IPS-NIHi11 (cell line): ENCODE measurements at places on chromosomes 2 and 18.
A peak's percentile ranks its signal among the peaks of the same experiment; 100 is the strongest.

DNA sequence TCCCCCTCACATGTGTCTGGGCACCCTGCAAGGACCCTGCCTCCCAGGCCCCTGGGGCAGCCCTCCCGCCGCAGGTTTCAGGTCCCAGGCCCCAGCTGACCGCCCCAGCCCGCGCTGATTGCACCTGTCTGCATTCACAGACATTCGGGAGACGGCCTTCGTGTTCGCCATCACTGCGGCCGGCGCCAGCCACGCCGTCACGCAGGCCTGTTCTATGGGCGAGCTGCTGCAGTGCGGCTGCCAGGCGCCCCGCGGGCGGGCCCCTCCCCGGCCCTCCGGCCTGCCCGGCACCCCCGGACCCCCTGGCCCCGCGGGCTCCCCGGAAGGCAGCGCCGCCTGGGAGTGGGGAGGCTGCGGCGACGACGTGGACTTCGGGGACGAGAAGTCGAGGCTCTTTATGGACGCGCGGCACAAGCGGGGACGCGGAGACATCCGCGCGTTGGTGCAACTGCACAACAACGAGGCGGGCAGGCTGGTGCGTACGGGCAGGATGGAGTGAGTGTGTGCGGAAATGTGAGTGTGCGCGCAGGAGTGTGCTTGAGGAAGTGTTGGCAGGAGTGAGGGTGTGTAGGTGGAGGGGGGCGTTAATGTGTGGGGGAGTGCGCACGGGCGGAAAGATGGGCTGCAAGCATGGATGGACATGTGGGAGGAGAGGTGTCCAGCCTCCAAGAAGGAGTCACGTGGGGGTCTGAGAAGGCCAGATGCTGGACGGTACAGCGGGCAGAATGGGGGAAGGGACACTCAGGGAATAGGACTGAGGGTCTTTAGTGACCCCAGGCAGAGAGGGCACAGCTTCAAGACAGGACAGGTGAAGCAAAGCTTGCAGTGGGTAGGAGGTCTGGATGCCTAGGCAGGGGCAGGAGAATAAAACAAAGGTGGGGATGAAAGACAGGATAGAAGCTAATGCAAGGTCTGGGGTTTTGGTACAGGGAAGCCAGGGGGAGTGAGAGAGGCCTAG lies 9.0 kb upstream of the WNT10A start:
- no peak for DNase-seq

DNA sequence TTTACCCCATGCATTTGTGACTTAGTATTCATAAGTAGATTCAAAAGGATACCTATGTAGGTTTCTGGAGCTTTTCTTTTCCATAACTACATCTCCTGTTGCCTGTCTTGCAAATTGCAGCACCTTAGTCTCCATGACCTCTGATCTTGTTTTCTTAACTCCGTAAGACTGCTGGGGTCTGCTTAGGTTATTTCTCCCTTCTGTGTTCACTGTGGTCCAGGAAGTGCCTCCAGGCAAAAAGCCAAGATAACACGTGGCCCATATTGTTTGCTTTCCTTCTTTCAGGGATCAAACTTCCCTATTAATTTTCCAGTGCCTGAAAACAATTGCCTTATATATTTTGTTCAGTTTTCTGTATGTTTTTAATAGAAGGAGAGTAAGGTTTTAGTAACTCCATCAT lies 86.4 kb downstream of the GCA start:
- DNase-seq = no peak

- peak; percentile 37 for DNase-seq
Measured at GRCh38 chr2:59584958-59585357, 968.5 kb downstream of the BCL11A start.

DNA sequence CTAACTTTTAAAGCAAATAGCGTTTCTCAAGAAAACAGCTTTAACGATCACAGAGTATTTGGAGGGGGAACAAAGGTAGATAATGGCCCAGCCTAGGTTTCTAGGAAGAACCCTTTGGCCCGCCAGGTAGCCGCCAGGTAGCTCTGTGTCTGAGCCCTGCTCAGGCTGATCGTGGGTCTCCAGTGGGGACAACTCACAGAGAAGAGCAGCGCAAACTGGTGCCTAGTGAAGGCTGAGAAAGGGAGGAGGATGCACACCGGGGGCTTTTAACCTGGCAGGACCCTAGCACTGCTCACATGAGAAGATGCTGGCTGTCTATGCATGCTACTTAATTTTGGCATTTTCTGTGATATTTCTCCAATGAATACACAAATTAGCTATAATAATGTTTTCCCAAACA lies 5.8 kb downstream of the NGEF start:
- no peak for DNase-seq

GRCh38 chr2:37365669-37366068 lies 21.2 kb downstream of the QPCT start:
- DNase-seq = no peak

DNA sequence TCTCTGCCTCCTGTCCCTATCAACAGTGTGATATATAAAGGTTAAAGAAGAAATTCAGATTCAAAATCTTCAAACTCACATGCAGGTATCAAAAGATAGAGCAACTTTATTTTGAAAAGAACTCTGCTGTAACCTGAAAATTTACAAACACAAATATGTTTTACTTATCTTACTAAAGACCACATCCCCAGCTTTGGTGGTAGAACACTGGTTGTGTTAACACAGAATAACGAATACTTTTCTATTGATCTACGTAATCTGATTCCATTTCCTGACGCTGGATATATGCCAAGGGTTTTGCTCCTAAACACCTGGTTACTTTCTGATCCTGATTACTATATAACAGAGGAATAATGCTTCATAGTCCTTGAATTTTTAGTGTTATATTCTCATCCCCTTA lies 23.1 kb upstream of the SLC39A10 start:
- DNase-seq = no peak

GRCh38 chr2:85743304-85743978 lies 10.3 kb upstream of the ATOH8 start:
- no peak for DNase-seq

- DNase-seq = no peak
Measured at GRCh38 chr18:68342039-68342659, 372.8 kb downstream of the TMX3 start.

DNA sequence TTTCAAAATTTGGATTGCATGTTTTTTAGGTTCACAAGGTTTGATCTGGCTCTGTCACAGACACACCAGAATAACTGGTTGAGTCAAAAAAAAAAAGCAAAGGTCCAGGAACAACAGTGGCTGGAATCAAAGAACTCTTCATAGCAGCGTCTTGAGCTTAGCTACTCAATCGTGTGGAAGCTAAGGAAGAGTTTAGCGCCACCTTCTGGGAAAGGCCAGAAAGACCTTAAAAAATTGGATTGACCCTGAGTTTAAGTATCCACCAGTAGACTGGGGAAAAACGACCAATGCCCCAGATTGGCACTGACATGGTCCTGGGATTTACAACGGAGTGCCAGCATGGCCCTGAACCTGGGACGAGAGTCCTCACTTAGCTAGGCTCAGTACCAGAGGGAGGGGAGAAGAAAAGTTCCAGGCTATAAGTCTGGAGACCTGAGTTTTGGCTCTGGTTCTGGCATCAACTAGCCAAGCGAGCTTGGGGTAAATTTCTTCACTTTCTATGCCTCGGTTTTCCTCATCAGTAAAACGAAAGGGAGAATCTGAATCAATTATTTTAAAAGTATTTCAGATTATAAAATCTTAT lies 71.1 kb upstream of the TFCP2L1 start:
- peak; percentile 78 for DNase-seq

DNA sequence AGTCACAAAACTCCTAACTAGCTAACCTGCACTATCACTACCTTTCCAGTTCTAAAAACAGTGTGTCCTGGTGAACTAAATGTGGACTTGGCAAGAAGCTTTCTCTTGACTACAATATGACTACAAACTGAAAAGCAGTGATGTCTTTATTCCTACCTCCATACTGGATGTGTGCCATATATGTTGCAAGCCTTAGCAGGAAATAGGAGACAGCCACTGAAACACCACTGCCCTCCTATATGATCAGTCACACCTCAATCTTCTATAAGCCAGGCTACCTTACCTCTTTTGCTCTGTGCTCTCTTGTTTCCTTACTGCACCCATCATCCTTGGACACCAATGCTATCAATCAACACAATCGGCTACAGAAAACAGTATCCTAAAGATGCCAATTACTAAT lies 34.1 kb downstream of the SS18 start:
- DNase-seq = no peak

DNA sequence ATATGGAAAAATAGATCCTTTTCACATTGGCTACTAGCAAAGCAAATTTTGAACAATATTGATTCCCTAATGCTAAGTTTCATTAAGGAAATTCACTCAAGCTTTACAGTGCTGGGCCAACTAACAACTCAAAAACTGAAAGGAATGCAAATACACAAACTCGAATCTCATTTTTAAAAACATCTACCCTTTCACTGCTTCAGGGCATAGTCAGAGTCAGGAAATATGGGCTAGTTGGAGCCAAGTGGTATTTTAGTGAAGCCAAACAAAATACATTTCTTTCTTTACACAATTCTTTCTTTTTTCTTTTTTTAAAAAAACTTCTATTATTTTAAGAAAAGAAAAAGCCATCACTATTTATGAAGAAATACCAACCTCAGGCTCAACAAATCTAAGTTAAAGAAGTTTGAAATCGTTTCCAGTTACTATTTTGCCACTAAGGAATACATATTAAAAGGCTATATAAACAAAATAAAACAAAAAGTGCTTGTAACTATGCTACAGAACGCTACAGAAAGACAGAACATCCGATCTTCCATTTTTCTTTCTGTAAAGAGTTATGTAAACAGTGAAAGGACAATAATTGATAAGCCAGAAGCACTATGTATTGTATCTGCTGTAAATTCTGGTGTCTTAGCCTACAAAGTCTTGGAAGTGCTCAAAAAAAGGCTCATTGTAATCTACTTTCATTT lies 113.6 kb upstream of the STK17B start:
- no peak for DNase-seq

DNA sequence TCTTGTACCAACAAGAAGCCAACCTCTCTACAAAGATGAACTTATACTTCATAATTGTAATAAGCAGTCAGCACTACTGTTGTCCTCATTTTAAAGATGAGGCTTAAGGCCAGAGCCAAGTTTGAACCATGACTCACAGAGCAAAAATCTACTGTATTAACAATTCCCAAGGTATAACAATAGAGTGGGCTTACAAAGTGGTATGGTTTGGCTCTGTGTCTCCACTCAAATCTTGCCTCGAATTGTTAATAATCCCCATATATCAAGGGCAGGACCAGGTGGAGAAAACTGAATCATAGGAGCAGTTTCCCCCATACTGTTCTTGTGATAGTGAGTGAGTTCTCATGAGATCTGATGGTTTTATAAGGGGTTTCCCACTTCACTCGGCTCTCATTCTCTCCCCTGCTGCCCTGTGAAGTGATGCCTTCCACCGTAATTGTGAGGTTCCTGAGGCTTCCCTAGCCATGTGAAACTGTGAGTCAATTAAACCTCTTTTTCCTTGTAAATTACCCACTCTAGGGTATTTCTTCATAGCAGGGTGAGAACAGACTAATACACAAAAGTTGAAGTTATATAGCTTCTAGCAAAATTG lies 19.5 kb downstream of the MRPL44 start:
- DNase-seq = no peak

GRCh38 chr18:69444221-69444620 lies 43.5 kb downstream of the DOK6 start:
- no peak for DNase-seq

GRCh38 chr2:224608104-224608503 lies 22.9 kb upstream of the CUL3 start:
- no peak for DNase-seq

- no peak for DNase-seq
Measured at GRCh38 chr2:18339326-18339725, 221.1 kb downstream of the RDH14 start.

DNA sequence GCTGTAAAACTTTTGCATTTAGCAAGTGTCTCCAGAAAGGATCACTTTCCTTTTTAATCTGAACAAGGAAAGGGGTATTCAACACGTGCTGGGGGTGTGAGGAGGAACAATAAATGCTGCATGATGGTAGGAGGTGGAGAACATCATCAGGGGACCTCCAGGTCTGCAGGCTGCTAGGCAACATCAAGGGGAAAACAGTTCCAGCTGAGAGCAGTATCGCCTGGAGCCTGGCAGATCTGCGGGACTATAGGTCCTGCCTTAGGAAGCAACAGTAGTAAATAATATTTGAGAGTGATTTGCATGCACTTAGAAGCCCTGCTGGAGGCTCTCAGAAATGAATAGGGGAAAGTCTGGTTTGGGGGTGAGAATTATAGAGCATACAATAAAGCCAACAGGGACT lies 175.6 kb downstream of the SUCLG1 start:
- no peak for DNase-seq

GRCh38 chr2:5453220-5454050 lies 238.7 kb upstream of the SOX11 start:
- DNase-seq = no peak

DNA sequence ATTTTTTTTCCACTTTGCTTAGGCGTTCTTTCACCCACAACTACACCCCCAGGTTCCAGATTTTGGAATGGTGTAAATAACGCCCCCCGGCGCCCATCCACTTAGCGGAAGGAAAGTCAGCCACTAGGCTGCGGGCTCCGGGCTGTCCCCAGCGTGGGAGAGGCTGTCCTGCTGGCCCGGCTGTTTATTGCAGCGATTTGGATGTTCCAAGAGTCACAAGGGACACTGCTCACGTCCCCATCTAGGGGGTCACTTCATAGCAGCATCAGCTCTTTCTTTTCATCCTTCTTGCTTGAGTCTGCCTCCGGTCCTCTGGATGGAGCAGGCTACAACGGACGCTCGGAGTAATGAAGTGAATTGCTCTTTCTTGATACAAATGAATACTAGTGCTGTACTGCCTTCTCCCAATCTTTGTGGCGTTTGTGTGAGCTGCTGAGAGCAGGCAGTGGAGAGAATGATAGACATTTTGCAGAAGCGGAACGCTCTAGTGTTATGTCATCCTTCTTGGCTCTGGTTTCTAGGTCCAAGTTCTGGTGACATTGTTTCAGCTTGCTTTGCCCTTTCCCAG lies 50.7 kb upstream of the PAIP2B start:
- DNase-seq = peak; percentile 51
